ENCODE measurements at places on chromosomes 2 and 18.

DNA sequence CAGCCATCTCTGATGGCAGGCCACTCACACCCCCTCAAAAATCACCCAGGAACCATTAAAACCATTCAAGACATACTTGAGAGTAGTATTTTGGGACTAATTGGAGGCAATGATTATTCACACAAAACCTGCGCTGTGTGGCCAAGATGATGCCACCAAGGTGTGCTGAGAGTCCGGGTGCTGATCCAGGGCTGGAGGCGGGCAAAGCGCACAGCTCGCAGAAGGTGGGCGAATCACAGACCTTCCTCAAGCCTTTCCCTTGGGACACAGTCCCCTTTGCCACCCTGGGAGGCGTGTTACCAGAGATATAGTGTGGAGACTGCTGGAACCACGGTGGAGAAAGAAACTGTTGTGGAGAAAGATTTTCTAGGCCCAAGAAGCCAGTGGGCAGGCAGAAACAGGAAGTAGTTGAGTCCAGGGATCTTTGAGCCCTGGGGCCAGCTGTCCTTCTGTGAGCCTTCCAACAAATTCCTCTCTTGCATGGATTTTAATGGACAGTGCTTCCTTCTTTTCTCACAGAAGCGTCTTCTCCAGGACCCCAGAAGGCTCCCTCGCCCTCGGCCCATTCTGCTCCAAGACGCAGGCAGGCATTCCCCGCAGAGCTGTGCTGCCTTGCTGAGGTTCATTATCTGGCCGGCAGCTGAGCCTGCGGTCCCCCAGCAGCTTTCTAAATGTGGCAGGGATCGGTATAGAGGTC, 8.0 kb downstream of the COPS9 start:
- DNase-seq: no peak

DNA sequence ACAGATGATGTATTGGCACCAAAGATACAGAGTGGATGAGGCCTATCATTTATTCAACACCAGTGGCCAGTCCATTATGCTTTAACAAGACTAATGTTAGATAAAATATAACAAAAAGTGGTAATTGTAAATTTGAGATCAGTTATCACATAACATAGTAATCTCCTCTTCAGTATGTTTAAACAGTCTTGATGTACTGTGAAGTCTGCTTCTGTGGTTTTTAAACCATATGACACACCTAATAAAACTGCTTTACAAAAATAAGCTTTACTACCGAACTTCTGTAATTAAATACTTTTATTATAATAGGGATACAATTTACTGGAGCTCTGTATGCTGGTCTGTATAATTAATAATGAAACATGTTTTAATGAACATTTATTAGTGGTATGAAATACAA, 2156.1 kb upstream of the CELF4 start:
- no peak for DNase-seq

DNA sequence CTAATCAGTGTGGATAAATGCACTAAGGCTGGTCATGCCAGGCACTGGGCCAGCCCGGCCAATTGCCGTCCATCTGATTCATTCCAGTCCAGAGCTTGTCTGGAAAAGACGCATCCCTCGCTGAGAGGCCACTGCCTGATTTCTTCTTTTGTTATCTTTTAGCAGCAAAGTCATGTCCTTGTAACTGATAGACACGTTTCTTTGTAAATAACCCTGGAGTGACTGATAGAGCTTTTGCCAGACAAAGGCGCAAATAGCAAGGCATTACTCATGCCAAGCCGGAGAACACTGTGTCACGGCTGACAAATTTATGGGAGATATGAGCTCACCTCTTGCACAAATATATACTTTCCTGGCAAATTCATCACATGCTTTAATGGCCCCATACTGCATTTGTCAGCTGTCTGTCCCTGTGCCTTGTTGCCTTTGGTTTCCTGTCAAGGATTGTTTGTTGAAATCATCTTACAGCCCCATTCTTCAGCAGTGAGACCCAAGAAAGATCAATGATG, 164.4 kb downstream of the ETAA1 start:
- DNase-seq: no peak

- no peak for DNase-seq
Observed at GRCh38 chr18:78429127-78430108, 550.2 kb upstream of the SALL3 start.

- no peak for DNase-seq
Observed at GRCh38 chr2:599601-600000, 77.6 kb downstream of the TMEM18 start.

DNA sequence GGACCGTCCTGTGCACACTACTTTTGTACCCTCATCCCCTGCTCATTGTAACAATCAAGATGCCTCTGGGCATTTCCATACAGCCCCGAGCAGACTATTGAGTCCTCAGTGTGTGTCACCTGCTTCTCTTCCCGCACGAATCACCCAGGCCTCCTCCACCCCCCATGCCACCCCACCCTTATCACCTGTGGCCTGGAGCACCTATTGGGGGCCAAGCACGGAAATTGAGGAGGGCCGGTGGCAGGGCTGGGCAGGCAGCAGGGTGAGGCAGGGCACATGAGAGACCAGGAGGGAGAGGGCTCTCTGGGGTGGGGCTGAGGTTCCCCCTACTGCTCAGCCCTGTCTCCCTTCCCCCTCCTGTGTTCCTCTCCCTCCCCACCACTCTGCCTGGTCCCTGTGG, 4.3 kb upstream of the NIFK start:
- DNase-seq: no peak

GRCh38 chr2:11701206-11701605, 31.2 kb upstream of the NTSR2 start:
- no peak for DNase-seq

DNA sequence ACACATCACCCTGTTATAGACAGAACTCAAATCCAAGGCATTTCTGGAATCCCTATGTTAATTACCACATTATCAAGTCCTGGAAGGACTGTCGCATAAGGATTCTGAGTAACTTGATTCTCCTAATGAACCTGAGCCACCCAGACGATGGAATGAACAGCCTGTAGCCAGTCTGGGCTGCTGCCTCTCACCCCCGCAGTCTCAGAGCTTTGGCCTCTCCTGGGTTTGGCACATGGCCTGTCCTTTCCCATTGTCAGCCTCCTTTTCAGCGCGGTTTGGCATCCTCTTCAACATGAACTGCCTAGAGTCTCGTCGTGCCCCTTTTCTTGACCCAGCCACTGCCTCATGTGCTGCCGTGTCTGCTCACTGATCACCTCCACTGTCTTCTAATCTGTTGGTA, 147.6 kb downstream of the SLC8A1 start:
- DNase-seq: no peak

DNA sequence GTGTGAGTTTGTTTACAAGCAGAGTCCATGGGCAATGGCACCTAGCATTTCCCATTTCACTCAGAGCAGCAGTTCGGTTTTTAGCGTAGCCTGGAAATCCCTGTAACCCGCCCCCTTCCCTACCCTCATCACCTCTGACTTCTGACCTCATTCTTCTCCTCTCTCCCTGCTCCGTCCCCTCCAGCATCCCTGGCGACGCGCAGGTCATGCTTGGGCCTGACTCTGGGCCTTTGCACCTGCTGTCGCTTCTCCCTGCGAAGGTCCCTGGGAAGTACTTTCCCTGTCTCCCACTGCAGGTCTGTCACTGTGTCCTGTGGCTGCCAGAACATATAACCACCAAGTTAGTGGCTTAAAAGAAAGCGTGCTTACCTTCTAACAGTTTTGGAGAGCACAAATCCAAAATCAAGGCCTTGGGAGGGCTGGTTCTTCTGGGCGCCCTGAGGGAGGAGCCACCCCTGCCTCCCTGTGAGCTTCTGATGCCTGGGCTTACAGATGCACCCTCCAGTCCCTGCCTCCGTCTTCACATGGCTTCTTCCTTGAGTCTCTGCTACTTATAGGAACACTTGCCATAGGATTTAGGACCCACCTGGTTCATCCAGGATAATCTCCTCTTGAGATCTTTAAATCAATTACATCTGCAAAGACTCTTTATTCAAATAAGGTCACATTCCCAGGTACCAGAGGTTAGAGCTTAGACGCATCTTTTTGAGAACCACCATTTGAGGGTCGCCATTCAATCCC, 8.1 kb upstream of the RAB17 start:
- no peak for DNase-seq

DNA sequence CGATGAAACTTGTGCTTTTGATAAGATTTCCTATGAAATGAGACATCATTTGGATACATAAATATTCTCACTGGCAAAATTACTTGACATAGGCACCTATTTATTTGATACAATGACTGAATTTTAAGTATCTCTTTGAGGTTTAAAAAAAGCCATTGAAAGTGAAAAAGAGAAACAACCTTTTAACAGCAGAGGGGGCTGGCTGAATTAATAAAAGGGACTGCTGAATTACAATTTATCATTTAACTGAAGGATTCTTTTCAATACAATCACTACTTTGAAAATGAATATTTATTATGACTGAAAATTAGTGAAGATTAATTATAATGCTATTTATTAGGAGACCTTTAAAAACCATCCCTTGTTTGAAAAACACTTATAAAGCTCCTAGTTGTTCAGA, 335.3 kb downstream of the DLGAP1 start:
- no peak for DNase-seq

DNA sequence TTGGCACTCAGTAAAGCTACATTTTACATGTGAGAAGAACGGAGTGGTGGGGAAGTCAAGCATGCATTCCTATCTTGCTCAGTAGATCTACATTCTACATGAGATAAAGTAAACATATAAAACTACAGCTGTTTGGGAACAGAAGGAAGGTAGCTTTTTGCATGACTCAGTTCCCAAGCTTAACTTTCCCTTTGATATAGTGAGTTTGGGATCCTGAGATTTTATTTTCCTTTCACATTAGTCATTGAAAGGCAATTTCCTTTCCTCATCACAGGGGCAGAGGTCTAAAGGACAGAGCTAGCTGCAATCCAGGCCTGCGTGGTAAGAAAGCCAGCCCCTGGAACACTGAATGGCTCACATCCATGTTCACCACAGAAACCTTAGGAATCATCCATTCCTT, 257.2 kb downstream of the SRBD1 start:
- DNase-seq: no peak

Data from NCI-H1092 treated with DMSO at 0.1 percent for 48 hours (cell line).